ENCODE measurements at places on chromosomes 5 and 9.

GRCh38 chr5:170302653-170303501 is 5.3 kb upstream of the LCP2 start:
- peak; percentile 57 for DNase-seq

DNA sequence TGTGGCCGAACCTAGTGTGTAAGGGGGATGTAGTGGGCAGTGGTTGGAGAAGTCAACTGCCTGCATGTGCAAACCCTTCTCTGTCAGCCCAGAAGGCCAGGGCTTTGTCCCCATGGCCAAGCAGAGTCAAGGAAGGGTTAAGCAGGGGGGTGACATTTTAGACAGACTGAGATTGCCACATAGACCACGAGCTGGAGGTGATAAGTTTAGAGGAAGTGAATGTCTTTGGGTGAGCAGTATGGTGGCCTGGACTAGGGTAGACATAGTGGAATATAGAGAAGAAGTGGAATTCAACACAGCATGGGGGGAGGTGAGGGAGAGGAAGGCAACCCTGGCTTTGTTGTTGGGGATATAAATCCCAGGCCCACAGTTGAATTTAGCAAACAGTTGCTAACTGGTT is 38.7 kb upstream of the CDKN2AIPNL start:
- no peak for DNase-seq

DNA sequence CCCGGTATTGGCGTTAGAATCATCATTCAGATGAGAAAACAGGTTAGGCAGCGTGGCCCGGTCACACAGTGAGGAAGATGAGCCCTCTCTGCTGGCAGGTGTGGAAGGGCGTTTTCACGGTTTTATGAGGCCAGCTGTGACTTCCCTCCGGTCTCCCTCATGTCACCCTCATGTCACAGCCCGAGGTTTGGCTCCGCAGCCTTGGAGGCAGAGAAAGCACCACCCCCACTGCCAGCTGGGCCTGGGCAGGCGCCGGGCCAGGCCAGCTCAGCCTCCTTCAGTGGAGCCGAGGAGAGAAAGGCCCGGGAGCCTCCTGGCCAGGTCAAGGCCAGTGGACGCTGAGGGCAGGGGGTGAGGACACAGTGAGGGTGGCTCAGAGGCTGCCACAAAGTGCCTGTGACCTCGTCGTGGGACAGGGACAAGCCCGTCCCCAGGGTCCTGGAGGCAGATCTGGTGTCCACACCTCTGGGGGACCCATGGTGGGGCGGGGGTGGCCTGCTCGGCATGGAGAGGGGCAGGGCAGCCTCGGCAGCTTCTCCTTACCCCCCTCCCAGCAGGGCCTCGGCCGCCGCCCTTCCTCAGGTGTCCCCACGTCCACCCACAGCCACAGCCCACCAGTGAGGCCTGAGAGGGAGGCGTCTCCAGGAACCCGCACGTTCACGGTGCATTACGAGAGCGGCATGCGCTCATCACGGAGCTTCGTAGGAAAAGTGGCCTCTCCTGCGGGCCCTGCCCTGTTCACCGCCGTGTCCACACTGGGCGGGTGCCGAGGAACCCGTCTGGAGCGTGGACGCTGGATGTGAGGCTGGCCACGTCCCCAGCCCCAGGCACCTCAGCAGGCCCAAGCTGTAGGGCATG is 32.2 kb downstream of the EXD3 start:
- DNase-seq = no peak

DNA sequence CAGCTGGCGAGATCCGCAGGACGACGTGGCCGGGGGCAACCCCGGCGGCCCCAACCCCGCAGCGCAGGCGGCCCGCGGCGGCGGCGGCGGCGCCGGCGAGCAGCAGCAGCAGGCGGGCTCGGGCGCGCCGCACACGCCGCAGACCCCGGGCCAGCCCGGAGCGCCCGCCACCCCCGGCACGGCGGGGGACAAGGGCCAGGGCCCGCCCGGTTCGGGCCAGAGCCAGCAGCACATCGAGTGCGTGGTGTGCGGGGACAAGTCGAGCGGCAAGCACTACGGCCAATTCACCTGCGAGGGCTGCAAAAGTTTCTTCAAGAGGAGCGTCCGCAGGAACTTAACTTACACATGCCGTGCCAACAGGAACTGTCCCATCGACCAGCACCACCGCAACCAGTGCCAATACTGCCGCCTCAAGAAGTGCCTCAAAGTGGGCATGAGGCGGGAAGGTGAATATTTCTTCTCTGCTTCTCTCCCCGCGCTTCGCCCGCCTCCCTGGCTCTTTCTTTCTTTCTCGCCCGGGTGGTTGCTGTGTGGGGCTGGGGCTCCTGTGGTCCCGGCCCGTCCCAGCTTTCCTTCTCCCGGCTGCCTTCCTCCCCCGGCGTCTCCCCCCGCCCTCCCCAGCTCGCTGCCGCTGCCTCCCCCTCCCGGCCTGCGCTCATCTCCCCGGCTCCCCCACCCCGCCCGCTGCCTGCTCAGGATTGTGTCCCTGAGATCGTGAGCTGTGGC is 2.2 kb downstream of the NR2F1 start:
- no peak for DNase-seq

GRCh38 chr5:67305913-67306710 is 109.5 kb upstream of the CD180 start:
- no peak for DNase-seq

DNA sequence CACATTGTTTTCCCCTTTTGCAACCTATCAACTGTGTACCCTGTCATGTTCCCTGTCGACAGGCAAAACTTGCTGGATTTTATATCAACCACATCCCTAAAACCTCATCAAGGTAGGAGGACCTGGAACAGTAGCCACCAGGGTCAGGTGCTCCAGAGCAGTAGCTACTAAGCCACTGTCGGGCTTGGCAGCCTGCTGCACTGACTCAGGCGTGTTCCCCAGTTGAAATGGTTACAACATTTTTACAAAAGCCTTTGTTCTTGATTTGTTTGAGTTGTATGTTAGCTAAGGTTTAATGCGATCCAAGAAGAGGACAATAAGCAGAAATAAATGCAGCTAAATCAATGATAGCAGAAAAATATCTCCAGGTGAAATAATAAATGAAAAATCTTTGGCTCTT is 407.4 kb upstream of the TLE4 start:
- no peak for DNase-seq

DNA sequence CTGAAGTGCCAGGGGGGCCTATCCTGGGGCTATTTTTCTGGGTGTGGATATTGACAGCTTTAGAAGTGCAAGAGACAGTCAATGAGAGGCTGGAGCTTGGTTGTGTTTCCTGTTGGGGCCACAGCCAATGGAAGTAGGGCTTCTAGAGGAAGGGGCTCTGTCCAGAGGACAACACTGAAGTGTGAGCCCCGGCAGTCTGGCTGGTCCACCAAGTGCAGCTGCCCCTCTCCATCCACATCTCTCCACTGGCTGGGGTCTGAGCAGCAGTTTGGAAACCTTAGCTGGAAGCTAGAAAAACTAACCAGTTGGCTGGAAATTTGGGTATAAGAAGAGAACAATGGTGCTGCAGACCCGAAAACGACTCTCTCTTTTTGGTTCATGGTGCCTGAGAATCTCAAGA is 64.3 kb upstream of the PSD2 start:
- no peak for DNase-seq

DNA sequence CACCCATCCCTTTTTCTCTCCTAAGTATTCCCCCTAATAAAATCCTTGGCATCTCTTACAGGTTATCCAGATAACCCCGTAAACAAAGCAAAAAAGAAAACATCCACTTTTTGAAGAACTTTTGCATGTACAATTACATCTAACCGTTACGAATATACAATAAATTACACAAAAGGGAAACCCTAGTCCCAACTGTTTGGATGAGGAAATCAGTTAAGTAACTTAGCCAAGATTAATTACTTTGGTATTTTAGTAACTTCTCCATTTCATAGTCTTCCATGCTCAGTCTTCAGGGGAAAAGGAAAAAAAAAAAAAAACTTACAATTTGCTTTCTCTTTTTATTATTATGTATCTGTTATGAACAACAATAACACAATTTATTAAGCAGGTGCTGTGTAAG is 212.9 kb downstream of the ACTL7B start:
- DNase-seq = no peak

- no peak for DNase-seq
These were observed 25.1 kb downstream of the SPACA9 start for GRCh38 chr9:132903574-132904492.

GRCh38 chr5:41527201-41527779 is 16.9 kb upstream of the PLCXD3 start:
- DNase-seq = no peak

GRCh38 chr5:148085977-148086705 is 22.4 kb downstream of the SPINK5 start:
- no peak for DNase-seq

- no peak for DNase-seq
These were observed 7.4 kb downstream of the CER1 start for GRCh38 chr9:14715102-14715501.

GRCh38 chr5:122999947-123000563 is 36.5 kb downstream of the PPIC start:
- DNase-seq = no peak

- DNase-seq = peak; percentile 36
These were observed 896 bp downstream of the EBF1 start for GRCh38 chr5:159098603-159099436.

DNA sequence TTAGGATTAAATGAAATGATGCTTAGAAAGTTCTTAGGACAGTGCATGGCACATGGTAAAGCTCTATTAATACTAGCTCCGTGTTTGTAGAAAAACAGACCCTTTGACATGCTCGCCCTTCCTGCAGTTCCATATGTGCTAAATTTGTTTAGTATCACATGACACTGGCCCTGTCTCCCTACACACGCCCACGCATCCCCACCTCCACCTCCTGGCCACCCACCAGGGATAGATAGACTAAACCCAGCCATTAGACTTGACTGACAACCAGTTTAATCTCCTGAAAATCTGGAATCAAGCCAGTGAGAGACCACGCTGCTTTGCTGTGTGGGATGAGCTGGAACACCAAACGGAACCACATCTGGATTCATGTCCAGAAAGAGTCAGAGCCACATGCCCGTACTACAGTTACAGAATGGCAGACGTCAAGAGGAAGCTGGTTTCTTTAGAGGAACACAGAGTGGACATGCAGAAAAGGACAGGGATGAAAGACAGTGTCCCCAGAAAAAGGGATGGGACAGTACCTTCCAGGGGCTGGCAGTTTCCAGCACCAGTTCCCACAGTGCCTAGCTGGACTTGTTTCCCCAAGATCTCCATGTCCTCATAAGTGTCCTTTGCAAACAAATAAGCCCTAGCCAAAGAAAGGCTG is 186.1 kb downstream of the PDZD2 start:
- no peak for DNase-seq

DNA sequence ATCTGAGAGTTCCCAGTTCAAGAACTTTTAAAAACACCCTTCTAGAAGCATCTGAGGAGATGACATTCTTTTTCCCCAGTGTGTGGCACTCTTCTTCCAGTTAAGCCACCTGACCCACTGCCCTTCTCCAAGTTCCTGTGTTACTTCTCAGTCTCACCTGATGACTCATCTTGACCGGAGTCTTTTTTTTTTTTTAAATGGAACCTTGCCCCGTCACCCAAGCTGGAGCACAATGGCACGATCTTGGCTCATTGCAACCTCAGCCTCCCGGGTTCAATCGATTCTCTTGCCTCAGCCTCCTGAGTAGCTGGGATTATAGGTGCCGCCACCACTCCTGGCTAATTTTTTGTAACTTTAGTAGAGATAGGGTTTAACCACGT is 224.1 kb upstream of the DAB2 start:
- DNase-seq = no peak

DNA sequence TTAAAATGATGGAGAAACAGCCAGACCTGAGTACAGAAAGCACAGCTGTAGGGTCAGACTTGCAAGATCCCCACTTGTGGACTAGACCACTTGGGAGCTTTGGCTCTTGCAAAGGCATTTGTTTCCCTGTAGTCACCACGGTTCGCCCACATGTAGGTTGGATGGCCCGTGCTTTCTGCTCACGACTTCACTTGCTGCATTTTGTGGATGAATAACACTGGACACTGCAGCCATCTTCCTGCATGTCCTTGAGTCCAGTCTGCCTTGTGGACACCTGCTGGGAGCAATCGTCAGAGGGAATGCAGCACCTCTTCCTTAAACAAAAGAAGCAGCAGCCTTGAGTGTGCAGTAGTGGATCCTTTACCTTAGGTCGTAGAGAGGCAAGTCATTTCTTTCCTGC is 372.9 kb upstream of the IRX2 start:
- no peak for DNase-seq

GRCh38 chr5:157516006-157516405 is 56.0 kb downstream of the NIPAL4 start:
- no peak for DNase-seq

GRCh38 chr9:112532427-112532826 is 45.8 kb downstream of the KIAA1958 start:
- no peak for DNase-seq

- DNase-seq = no peak
These were observed 661.5 kb downstream of the TLE4 start for GRCh38 chr9:80233102-80233843.

- DNase-seq = no peak
These were observed 269.8 kb downstream of the ASTN2 start for GRCh38 chr9:117145081-117145480.

GRCh38 chr9:79686381-79687130 is 114.8 kb downstream of the TLE4 start:
- DNase-seq = no peak

GRCh38 chr5:179275941-179276837 is 69.1 kb downstream of the ADAMTS2 start:
- no peak for DNase-seq

DNA sequence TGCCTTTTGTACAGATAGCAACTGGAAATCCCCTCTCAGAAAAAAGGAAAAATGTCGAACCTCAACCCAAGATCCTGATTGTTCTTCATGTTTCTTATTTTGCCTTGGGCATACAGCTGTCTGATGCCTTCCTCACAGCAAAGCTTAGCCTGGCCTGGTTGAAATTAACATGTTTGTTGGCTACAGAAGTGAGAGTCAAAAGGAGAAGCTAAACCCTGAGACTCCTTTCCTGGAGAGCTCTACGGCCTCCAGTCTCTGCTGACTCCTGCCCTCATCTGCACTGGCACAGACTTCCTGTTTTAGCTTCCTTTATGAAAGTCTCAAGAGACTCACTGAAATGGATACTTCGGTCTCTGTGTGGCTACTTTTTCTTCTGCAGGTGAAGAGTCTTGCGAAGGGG is 186.7 kb downstream of the PARP8 start:
- peak; percentile 15 for DNase-seq

GRCh38 chr9:92325991-92326500 is 293 bp downstream of the CENPP start:
- no peak for DNase-seq

DNA sequence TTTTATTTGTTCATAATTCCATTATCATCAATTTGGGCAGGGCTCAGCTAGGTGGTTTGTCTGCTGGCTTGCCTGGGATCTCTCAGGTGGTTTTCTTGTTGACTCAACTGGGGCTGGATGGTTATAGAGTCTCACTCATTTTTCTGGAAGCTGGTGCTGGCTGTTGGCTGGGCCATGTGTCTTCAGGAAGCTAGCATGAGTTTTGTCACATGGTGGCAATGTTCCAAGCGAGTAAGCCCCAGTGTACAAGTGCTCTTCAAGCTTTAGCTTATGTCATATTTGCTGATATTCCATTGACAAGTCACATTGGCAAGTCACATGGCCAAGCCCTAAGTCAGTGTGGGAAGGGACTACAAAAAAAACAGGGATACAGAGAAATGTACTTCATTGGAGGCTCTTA is 2.3 kb upstream of the RASEF start:
- DNase-seq = no peak

Data from muscle of arm (tissue), 14 donors.